Occipital lobe (tissue), 3 donors: ENCODE measurements at places on chromosomes 1 and 21. TPM values are rescaled to one million over a fixed set of nuclear protein-coding genes. Genes with fewer than 3 reads are reported as not detected.

Gene OLIG2
- 23.9 TPM for total RNA-seq

Gene ASCL5
- 0.16 TPM for total RNA-seq

Gene ZNF593
- 8.0 TPM for total RNA-seq

Gene C1orf94
- 0.31 TPM for total RNA-seq

Gene RGS1
- total RNA-seq = 18.1 TPM

Gene OSCP1
- 16.4 TPM for total RNA-seq

Gene PLPPR4
- total RNA-seq = 211 TPM

Gene TMCC2
- 45.9 TPM for total RNA-seq

Gene MYCL
- 12.5 TPM for total RNA-seq

Gene IL19
- total RNA-seq = not detected

Gene LRRC53
- not detected for total RNA-seq

Gene TAS1R3
- total RNA-seq = 0.31 TPM

Gene PTAFR
- total RNA-seq = 4.7 TPM

Gene FMO5
- total RNA-seq = 0.62 TPM

Gene CYP4B1
- total RNA-seq = not detected

Gene RGS8
- 7.8 TPM for total RNA-seq

Gene ZNF678
- 73.5 TPM for total RNA-seq
